ENCODE measurements at places on chromosomes 5 and 9.

- DNase-seq, result no peak
These were observed 296.1 kb downstream of the FBXL7 start for GRCh38 chr5:15796096-15796495.

DNA sequence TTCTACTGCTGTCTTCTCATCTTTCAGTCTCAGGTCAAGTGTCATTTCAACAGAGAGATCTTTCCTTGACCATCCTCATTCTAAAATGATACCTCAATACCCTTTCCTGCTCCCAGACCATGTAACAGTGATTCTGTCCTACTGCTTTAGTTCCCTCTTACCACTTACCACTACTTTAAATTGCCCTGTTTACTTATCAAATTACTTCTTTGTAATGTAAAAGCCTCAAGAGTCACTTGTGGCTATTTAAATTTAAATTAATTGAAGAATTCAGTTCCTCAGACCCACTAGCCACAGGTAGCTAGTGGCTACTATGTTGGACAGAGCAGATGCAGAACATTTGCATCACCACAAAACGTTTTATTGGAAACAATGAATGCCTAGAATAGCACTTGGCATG, 217.3 kb downstream of the ADAMTS6 start:
- no peak for DNase-seq

GRCh38 chr5:92835712-92836111, 745.3 kb downstream of the NR2F1-AS1 start:
- DNase-seq, result no peak

DNA sequence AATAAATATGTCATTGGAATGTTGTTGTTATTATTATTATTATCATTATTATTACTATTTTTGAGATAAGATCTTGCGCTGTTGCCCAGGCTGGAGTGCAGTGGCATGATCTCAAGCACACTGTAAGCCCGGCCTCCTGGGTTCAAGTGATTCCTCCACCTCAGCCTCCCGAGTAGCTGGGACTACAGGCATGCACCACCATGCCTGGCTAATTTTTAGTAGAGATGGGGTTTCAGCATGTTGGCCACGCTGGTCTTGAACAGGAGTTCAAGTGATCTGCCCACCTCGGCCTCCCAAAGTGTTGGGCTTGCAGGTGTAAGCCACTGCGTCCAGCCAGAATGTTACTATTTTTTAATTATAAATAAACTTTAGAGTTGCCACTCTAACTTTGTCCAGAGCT, 14.4 kb downstream of the ZNF462 start:
- DNase-seq, result no peak

GRCh38 chr9:127987103-127987614, 6.4 kb upstream of the EEIG1 start:
- DNase-seq, result peak; percentile 22

- no peak for DNase-seq
These were observed 34.6 kb upstream of the F2RL2 start for GRCh38 chr5:76657683-76658311.
